ENCODE measurements at places on chromosomes 12 and 14.

DNA sequence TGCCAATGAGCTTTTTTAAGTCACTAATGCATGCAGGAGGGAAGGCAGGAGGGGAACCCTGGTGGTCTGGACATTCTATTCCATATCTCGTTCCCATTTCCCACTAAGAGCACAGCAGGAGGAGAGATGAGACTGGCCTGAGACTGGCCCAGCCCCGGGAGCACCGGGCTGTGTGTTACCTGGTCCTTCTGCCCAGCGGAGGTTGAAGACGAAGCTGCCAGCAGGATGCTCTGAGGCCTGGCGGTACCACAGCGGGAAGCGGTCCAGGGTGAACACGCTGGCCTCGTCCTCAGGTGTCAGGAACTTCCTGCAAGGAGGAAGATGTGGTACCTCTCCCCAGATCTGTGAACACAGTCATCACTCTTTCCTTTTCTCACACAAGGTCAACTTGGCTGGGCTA lies 23.9 kb downstream of the LRTM2 start:
- DNase-seq = no peak

- DNase-seq = no peak
These were observed 33.5 kb downstream of the CCNK start for GRCh38 chr14:99514552-99515300.

- DNase-seq = no peak
These were observed 6.4 kb upstream of the SSTR1 start for GRCh38 chr14:38201137-38201828.

- no peak for DNase-seq
These were observed 476.5 kb downstream of the FOXG1 start for GRCh38 chr14:29242755-29243754.

DNA sequence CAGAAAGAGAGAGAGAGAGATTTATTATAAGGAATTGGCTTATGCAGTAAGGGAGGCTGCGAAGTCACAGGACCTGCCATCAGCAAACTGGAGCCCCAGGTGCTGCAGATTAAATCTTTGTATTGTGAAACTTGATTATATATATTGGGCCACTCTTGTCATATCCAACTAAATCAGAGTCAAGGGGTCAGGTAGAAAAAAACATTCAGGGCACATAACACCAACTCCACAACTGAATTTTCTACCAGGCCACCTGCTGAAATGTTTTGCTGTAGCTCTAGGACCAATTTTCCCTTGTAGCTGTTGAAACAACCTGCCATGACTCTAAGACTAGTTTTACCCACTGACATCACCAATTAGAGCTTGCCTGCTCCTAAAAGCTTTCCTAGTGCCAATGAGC lies 1240.8 kb downstream of the SLC16A7 start:
- no peak for DNase-seq

DNA sequence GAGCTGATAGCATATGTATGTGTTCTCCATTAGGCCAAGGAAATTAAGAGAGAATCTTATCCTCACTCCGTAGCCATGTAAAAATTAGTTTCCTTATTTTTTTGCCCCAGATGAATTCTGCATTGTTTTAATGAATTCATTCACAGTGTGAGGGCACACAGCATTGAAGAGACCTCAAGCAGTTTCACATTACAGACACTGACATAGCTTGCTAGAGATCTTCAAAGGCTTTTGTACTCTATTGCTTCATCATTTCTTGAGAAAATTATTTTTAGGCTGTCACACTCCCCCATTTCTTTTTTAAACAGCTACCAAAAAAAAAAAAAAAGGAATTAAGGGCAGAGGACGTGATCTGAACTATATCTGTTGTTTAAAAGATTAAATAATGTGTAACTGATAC lies 251.1 kb downstream of the BCAT1 start:
- DNase-seq = no peak

DNA sequence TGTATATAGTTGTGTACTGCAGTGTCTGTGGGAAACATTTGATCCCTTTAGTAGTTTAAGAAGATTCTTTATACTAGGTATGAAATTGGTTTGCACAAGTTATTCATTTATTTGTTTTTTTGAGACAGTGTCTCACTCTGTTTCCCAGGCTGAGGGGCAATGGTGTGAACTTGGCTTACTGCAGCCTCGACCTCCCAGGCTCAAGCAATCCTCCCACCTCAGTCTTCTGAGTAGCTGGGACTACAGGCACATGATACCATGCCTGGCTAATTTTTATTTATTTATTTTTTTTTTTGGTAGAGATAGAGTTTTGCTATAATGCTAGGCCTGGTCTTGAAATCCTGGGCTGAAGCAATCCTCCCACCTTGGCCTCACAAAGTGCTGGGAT lies 209.4 kb downstream of the RASSF9 start:
- DNase-seq = no peak

DNA sequence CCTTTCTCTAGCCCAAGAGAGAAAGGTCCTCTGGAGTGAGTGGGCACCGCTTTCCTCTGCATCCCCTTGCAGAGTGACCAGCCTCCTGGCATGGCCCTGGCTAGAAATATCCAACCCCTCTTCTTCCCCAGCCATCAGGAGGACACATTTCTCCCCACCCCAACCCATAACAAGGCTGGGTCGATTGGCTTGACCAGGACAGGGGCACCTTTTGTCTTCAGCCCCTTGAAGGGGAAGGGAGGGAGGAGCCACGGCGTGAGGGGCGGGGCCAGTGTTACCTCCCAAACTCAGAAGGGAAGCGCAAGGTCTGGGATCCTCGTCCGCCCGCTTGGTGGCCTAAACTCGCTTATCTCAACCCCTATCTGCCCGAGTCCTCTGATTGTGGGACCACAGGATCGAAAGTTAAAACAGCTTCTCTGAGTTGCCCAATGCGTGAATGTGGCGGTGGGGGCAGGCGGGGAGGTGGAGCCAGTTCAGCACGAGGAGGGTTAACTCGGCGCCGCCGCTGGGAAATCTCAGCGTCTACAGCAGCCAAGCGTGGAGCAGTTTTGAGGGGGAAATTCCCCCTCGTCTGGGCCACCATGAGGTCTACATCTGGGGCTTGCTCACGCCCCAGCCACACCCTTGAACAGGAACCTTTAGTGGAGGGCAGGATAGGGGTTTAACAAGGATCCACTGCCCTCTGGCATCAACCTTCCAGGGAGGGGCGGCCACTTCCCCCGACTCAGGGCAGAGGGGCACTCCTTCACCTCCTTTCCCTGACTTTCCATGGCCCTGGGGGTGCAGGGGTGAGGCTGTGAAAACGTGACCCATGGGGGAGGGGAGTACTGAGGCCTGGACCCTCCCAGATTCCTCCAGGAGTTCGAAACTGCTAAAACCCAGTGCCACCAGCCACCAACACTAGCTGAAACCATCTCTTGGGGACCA lies 795 bp downstream of the STAT6 start:
- no peak for DNase-seq

DNA sequence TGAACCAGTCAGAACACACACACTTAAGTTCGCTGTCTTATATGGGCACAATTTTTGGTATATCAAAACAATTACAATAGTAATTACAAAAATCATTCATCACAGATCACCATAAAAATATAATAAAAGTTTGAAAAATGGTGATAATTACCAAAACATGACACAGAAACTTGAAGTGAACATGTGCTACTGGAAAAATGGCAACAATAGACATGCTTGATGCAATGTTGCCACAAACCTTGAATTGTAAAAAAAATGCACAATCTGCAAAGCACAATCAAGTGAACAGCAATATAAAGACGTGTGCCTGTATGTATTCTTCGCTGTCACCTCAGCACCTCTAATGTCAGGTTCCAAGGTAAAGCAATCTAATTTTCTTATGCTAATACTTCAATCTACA lies 117.6 kb downstream of the PRKD1 start:
- no peak for DNase-seq

GRCh38 chr12:115201966-115202365 lies 518.0 kb upstream of the TBX3 start:
- no peak for DNase-seq

- no peak for DNase-seq
These were observed 930 bp upstream of the MIA2 start for GRCh38 chr14:39232554-39233415.

DNA sequence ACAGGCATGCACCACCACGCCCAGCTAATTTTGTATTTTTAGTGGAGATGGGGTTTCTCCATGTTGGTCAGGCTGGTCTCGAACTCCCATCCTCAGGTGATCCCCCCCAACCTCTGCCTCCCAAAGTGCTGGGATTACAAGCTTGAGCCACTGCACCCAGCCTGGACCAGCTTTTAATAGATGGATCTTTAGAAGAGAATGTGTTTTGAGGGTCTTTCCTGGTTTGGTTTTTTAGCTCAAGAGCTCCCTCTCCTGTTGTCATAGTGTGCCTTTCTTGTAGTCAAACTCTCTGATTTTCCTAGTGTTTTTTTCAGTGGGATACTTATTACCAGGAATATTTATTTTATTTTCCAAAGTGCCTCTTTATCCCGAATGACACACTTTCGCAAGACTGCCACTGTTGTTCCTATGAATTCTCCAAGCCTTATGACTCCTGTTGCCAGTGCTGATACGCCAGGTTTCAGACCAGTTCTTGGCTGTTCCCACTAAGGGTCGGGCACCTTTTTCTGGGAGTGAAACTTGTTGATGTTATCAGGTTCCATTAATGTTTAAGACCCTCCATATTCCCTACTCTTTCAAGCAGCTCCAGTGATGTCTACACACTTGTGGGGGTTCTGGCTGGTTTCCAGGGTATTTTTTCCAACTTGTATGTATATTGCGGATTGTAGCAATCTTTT lies 31.5 kb upstream of the LIMA1 start:
- peak; percentile 26 for DNase-seq

DNA sequence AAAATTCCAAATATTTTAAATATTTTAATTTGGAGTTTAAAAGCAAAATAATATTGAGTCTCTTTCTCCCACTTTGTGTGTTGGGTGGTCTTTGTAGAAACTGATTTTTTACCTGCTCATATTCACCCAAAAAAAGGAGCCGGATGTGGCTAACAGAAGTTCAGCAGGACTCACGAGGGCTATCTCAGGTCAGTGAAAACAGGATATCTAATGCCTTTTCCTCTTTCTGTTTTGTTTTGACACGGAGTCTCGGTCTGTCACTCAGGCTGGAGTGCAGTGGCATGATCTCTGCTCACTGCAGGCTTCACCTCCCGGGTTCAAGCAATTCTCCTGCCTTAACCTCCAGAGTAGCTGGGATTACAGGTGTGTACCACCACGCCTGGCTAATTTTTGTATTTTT lies 30.8 kb downstream of the COA8 start:
- no peak for DNase-seq

DNA sequence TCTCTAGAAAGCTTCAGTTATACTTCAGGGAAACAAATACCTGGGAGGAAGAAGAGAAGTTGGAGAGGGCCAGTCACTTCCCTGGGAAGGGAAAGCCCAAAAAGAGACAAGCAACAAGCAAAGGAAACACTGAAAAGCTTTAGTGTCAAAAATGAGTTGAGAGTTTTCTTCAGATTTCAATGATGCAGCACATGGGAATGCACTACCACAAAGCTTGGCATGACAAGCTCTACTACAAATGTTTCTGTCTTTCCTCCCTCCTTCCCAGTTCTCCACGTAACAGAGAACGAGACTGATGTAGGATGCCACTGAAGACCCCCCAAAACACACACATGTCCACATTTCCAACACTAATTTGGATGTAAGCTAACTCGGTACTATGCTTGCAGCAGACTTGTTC lies 26.8 kb upstream of the ADAMTS20 start:
- no peak for DNase-seq

GRCh38 chr12:131432532-131433260 lies 278.2 kb upstream of the SFSWAP start:
- DNase-seq = no peak

GRCh38 chr14:80781972-80782367 lies 159.6 kb downstream of the CEP128 start:
- DNase-seq = no peak

DNA sequence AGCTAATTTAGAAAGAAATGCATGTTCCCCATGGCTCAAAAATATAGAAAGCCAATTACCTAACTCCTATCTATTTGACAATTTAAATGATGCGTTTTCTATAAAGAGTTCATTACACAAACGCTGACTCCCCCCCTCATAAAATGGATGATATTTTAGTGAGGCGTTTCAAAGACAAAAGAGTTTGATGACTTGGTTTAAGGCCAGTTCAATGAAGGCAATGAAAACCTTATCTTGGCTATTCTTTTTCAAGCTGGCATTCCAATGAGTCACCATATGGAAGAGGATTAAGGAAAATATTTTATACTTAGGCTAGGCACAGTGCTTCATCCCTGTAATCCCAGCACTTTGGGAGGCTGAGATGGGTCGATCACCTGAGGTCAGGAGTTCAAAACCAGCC lies 62.7 kb downstream of the HMGA2 start:
- no peak for DNase-seq

DNA sequence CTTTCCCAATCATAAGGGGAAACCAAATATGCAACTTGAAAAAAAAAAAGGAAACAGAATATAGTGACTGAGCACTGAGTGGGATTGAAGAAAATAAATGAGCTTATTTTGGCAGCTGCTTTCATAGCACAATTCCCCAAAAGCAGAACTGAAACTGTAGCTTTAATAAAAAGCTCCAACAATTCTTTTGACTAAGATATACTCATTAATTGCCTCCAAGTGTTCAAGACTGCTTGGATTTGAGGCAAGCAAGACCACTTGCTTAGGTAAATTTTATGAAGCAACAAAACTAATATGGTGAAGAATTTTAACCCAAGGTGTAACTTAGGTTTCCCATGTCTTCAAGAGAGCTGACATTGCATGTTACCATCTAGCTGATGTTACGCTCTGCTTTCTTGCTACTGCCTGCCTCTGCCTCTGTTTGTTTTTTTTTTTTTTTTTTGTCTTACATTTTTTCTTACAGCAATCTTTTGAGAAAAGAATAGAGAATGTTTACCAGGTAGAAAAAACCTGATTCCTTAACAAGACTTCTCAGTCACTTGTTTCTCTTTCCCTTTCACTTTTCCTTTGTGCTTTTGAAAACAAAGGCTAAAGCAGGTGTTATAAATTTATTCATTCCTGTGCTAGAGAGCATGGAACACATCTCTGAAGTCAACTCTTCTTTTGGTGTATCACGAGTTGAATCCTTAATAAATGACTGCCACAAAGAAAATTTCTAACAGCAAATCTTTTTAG lies 134.4 kb downstream of the BCAT1 start:
- DNase-seq = no peak

- no peak for DNase-seq
These were observed 465 bp downstream of the ADSS1 start for GRCh38 chr14:104724407-104724980.

DNA sequence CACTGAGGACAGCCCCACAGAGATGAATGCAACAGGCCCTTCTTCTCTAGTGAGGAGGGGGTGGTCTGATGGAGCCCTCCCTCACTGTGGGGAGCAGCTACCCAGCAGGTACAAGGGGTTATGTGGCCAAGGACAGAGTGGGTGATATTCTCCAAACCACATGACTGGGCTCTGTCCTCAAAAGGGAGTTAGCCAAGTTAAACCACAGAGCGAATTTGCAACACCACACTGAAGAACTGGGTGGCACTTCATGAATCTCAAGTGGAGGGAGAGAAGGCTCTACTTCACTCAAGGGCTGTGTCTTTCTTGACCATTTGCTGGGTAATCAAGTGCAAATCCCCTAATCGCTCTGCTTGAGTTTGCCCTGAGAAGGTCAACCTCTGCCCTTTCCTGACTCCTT lies 12.5 kb downstream of the GPR68 start:
- DNase-seq = no peak

- no peak for DNase-seq
These were observed 217.9 kb downstream of the KIF21A start for GRCh38 chr12:39224971-39225370.

Data from cerebellar nuclear complex (tissue), 1 donor.